ENCODE measurements at places on chromosomes 4 and X.

DNA sequence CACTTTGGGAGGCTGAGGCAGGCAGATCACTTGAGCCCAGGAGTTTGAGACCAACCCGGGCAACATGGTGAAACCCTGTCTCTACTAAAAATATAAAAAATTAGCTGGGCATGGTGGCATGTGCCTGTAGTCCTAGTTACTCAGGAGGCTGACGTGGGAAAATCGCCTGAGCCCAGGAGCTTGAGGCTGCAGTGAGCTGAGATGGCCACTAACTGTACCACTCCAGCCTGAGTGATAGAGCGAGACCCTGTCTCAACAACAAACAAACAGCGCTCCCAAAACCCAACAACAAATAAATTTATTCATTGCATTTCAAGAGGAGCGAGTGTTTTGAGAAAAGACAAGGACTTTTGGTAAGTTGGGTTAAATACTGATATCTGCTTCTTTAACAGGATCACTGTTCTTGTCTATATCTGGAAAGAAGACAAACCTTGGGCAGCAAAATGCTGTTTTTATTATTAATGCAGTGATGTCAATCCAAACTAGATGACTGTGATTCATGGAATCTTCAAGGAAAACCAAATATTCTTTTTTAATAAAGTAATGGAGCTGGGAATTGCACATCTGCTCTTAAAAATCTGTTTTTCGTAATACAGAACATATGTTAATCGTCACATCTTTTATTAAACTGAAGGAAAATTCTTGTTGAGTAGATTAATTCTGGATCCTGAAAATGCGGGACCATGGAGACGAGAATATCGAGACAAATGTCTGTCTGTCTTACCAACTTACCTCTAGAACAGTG is 90.8 kb upstream of the LIMCH1 start:
- no peak for DNase-seq

GRCh38 chr4:153107246-153107645 is 97.0 kb upstream of the TRIM2 start:
- no peak for DNase-seq

DNA sequence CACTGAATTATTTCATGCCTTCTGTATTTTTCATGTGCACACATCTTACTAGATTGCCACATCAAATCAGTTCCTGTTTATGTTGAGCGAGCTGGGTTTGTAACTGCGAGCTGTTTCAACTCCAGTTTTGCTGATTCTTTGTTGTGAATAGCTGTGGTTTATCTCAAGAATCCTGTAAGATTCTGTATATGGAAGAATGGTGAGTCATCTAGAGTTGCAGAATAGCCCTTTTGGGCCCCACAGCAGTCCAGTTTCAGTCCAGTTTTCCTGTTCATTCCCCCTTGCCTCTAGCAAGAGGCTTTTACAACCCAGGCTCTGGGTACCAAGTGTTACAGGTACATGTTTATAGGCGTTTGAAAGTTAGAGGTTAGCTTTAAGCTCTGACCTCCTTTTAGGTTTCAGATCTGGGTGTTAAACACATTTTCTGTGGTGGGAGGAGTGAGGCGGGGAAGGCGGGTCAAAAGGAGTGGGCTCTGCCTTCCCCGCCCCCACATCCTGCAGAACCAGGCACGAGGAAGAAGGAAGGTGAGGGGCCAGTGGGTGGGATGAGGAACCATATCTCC is 32.7 kb downstream of the TBC1D14 start:
- DNase-seq, result peak; percentile 91

DNA sequence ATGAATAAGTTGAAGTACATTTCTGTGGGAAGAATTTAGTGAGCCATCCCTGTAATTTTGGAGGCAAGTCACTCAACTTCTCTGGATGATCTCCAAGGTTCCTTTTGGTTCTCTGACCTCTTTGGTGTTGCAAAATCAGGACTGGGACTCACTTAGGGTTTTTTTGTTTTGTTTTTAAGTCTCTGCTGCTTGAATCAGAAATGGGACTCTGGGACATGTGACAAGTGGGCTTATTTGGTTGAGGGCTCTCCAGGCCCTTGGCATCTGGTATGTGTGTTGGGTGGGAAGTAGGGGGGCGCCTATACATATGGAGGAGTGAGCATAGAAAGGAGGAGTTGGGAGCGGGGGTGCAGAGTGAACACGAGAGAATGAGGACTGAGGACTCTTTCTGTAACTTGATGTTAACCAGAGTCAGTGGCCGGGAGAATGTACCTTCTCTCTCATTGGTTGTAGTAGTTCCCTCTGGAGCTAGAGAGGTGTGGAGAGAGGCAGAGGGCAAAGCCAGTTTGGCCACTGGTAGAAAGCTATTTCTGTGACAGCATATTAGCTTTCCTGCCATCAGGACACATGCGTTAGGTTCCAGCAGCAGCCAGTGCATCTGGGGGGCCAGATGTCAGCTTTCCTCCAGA is 1.9 kb downstream of the ARHGAP10 start:
- DNase-seq, result peak; percentile 68

- DNase-seq, result no peak
Observed at GRCh38 chr4:109385260-109385659, 48.4 kb upstream of the SEC24B start.

- DNase-seq, result no peak
Observed at GRCh38 chr4:3779509-3779908, 13.3 kb downstream of the ADRA2C start.

- peak; percentile 6 for DNase-seq
Observed at GRCh38 chr4:104524591-104524990, 29.9 kb upstream of the CXXC4 start.

DNA sequence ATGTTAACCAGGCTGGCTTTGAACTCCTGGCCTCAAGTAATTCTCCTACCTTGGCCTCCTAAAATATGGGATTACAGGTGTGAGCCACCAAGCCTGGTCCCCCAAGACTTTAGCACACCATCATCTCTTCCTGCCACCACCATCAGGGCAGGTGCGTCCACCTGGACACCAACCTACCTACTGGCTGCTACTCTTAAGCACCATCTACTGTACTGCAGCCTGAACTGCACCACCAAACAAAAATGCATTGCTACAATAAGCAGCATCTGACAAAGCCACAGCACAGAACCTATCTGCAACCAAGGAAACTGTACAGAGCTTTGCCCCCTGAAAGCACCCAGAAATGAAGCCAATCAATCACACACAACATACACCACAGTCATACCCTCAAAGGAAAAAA is 139.7 kb downstream of the EFHC2 start:
- no peak for DNase-seq
